Astrocyte (in vitro differentiated cells and primary cell): ENCODE measurements at places on chromosomes 16 and 17.
A peak's percentile ranks its signal among the peaks of the same experiment; 100 is the strongest.

GRCh38 chr17:33416131-33416530, 123.0 kb upstream of the ASIC2 start:
- DNase-seq = no peak

- peak; percentile 8 for DNase-seq
Observed at GRCh38 chr17:8665684-8666083, 35.2 kb upstream of the MYH10 start.

GRCh38 chr17:8712698-8713097, 31.9 kb downstream of the CCDC42 start:
- DNase-seq = no peak

- no peak for DNase-seq
Observed at GRCh38 chr17:4104506-4104905, 38.3 kb downstream of the ZZEF1 start.

DNA sequence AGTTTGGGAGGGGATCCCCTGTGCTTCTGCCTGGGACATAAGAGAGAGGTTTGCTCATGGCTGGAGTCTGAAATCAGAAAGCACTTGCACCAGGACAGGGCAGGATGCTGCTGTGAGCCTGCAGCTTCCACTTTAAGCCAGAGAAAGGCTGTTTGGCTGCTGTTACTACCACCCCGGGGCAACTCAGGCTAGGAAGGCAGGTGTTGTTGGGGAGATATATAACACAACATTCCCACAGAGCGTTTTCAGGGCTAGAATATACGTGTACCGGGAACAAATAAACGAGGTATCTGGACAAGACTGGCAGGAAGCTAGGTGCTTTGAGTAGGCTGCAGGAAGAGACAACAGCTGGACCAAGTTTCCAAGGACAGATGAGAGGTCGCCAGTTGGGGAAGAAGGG, 313.3 kb upstream of the CCL2 start:
- no peak for DNase-seq

DNA sequence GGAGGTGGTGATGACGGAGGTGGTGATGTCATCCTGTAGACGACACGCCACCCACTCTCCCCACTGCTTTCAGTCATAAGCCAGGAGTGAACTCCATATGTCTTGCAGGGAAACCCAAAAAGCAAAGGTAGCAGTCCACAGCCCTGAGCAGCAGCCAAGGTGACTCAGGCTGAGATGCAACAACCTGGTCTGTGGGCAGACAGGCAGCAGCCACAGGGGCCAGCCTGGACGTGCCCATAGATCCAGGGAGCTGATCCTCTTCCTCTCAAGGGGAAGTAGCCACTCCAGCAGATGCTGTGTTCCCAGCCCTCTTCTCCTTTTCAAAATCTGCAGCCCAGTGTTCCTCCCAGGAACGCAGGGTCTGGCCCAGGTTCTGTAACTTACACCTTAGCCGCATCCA, 17.3 kb upstream of the CIITA start:
- no peak for DNase-seq

GRCh38 chr16:69057400-69058378, 47.8 kb upstream of the HAS3 start:
- DNase-seq = peak; percentile 92

GRCh38 chr17:79978548-79978855, 57.2 kb downstream of the TBC1D16 start:
- no peak for DNase-seq

DNA sequence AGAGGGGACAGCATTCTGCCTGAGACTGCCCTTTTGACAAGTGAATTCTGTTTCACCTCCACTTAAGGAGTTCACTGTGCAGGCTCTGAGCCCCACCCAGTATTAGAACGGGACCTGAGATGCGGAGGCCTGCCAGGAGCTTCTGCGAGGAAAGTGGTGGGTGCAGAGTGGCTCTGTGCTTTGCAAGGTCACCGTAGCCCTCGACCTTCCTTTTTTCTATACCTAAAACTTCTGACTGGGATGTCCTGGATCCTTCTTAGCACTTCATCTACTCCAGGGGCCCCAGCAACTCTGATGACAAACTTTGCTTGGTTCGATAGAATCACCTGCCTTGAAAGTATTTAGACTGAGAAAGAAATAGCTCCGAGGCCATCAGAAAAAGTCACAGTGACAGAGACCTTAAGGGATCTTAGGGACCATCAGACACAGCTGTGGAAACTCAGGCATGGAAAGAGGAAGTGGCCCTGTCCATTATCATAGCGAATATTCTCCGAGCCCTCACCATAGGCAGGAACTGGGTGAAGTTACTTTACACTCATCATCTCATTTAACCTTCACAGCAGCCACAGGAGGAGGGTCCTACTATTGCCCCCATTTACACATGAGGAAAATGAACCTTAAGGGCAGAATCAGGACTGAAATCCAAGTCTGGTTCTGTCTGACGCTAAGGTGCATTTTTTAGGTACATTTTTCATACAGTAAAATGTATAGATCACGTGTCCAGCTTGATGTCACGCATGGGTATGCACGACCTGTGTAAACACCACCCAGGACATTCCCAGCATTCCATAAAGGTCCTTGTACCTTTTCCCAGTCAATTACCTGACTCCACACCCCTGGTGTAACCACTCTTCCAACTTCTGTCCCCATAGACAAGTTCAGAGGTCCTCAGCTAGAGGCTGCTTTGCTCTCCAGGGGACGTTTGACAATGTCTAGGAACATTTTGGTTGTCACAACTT, 676 bp upstream of the KRT13 start:
- DNase-seq = no peak

DNA sequence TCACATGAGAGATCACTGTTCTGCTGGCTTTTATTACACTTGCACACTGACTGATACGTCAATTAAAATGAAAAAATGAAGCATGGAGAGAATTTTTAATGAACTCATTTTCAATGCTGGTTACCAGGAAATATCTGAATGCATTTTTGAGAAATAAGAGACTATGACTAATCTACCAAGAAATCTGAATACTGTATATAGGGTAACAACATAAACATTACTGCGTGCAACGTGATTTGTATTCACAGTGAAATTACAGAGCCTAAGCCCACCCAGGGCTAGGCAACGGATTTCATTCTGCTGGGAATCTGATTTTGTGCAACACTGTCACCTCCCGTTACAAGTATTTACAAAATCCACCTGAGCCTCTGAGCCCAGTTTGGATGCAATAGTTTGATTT, 23.8 kb upstream of the LCMT1 start:
- DNase-seq = no peak

DNA sequence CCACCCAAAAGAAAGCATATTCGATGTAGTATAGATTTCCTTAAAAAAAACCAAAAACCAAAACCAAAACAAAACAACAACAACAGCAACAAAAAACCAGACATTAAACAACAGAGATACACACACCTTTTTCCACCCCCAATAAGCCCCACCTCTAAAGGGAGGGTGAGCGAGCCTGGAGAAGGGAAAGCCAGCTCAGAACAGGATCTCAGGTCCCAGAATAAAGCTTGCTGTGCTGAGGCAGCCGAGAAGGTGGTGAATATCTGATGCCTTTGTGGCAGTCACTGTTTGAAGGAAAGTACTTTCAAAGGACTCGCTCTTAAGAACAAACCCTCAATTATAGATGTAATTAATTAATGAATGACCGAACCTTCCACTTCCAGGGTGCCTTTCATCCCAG, 470 bp downstream of the KRT23 start:
- no peak for DNase-seq

GRCh38 chr16:19093631-19094541, 19.9 kb upstream of the ITPRIPL2 start:
- DNase-seq = no peak

GRCh38 chr17:65246252-65246651, 109.1 kb downstream of the RGS9 start:
- DNase-seq = no peak

DNA sequence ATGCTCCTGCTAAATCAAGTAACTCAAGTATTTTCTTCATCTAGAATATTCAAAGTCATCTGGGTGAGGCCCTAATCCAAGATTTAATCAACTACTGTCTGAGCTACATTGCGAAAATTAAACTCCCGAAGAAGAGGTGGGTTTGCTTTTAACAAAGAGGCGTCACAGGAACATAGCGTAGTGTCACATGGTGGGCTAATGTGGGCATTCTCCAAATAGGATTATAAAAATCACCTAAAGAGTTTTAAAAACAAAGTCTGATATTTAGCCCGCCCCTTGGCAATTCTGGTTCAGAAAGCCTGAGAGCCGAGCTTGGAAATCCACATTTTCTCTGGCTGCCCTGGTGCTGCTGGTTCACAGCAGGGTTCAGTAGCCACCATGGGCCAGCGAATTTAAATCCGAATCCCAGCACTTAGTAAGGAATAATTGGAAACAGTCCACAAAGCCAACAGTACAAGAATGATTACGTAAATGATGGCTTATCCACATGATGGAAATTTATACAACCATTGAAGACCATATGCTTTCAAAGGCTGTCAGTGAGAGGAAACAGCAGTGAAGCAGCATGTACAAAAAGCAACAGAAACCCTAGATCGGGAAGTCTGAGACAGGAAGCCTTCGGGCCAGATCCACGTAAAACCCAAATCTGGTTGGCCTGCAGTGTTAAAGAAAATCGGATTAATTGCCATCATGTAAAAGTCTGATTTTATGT, 8.8 kb downstream of the PMM2 start:
- no peak for DNase-seq

- DNase-seq = no peak
Observed at GRCh38 chr17:48630009-48630924, 4.1 kb upstream of the HOXB9 start.

- DNase-seq = no peak
Observed at GRCh38 chr16:87222335-87222734, 94.9 kb downstream of the C16orf95 start.

GRCh38 chr16:4046221-4046620, 70.0 kb downstream of the ADCY9 start:
- no peak for DNase-seq

DNA sequence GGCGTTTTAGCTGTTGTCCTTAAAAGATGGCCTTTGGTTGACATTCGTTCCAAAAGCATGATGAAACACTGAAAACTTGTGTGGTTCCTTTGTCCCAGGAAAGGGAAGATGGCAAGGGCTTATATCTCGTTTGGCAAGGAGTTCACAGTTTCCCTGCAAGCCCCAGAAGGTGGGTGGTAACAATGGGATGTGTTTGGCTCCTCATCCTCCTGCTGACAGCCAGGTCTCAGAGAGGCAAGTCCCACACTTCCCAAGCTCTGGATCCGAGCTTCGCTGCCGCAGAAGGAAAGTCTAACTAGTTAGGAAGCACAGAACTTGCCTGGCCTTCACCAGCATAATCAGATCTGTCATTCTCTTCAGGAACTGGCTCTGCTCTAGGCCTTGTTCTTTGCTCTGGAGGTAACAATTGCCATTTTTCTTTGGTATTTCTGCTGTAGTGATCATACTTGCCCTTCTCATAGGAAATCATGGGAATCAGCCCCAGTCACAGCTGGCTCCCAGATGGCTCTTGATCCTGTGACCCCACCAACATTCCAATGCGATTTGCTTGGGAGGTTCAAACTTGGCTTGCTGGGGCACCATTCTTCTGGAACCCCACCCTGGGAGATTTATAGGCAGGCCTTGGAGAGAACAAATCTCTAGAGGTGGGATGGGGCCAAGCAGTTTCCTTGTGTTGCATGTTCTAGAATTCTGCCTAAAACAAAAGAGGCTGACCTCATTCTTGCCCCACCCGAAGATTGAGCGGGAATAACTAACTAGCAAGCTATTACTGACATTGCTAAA, 17.9 kb downstream of the KPNA2 start:
- peak; percentile 64 for DNase-seq

GRCh38 chr16:13414154-13414553, 505.8 kb upstream of the ERCC4 start:
- no peak for DNase-seq

GRCh38 chr17:920190-920589, 59.4 kb downstream of the NXN start:
- DNase-seq = no peak

- no peak for DNase-seq
Observed at GRCh38 chr16:75012380-75013081, 13.7 kb downstream of the ZNRF1 start.

GRCh38 chr16:67449336-67449735, 18.4 kb downstream of the HSD11B2 start:
- DNase-seq = no peak

- DNase-seq = peak; percentile 27
Observed at GRCh38 chr17:55285340-55286301, 20.9 kb downstream of the HLF start.

DNA sequence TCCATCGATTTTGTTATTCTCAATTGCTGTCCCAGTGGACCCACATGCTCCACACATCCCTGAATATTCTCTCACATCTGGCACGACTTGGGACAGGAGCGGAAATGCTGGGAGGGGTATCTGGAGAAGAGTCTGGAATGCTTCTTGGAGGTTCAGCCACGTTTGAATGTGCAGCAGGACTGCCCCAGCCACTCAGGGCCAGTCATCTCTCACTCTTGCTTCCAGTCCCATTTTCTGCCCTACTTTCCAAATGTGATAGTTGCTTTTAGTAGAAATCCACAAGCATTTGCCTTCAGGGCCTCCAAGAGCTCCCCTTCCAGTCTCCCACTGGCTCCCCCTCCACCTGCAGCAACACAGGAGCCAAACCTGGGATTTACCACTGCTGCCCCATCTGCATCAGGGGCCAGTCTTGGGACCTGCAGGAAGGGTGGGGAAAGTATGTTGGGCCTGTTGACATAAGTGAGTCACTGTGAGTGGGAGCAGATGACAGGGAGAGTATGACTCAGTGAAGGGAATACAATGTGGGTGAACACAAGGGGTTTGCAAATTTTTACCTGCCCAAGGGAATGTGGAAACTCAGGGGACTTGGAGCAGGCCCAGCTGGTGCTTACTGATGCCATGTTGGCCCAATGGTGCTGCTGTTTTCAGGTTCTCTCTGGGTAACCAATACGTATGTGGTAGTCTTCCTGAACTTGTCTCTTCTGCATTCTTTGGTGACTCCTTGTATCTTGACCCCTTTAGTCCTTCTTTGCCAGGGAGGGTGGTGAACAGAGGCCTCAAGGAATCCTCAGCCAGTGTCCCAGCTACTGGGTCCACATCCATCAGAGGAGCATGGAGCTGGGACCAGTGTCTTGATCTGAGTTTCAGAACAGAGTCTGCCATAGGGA, 78.8 kb upstream of the CRHR1 start:
- DNase-seq = peak; percentile 43

GRCh38 chr17:75712446-75712845, 8.8 kb upstream of the ITGB4 start:
- no peak for DNase-seq

GRCh38 chr16:17382514-17382913, 88.2 kb downstream of the XYLT1 start:
- DNase-seq = no peak

GRCh38 chr16:9122342-9122741, 30.9 kb downstream of the HAPSTR1 start:
- no peak for DNase-seq
